ENCODE measurements at places on chromosomes 16 and 17.

GRCh38 chr17:38967290-38967738 lies at the start of gene FBXO47:
FBXO47 (minus strand) TSS chr17:38967403; CDS start chr17:38963025, 4,378 bp downstream.
- DNase-seq: peak; percentile 57

DNA sequence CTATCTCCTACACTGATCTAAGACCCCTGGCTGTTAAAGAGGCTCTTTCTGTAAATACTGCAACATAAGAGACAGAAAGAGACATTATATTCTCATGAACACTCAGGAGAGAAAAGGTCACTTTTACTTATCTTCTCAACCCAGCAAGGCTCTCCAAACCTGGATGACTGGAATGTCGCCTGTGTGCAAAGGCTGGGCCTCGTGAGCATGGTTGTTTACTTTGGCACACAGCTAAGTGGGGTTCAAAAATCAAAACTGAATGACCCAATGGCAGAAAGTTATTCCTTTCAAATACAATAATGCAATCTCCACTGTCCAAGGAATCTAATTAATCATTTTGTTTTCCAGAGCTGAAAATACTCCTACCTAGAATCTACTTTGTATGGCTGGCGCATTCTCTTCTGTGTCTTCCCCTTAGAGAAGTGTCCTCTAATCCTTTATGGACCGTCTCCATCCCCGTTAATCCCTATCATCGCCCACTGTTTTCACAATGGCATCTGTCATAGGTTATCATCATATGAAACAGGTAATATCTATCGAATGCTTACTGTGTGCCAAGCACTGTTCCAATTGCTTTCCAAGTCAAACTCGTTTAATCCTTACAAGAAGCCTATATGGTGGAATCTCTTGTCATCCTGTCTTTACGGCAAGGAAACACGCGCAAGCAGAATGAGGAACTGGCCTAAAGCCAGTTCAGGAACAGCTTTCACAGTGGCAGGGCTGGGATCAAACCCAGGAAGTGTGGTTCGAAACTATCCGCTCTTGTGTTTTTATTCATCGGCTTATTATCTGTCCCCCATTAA lies 1.3 kb downstream of the SLX4 start:
- DNase-seq: no peak

DNA sequence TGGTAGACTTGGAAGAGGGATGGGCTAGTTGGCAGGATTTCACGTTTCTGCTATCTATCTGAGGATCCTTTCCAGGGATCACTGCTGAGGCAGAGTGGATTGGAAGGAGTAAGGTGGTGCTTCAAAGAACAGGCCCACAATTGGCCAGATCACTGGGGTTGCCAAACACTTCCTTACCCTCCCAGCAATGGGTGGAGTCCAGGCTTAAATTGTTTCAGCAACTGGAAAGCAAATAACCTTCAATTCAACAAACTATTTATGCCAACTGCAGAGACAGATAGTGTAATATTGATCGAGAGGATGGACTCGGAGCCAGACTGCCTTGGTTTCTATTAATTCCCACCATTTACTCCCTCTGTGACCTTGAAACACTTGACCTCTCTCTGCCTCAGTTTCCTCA lies 2.1 kb downstream of the ARRB2 start:
- DNase-seq: no peak

DNA sequence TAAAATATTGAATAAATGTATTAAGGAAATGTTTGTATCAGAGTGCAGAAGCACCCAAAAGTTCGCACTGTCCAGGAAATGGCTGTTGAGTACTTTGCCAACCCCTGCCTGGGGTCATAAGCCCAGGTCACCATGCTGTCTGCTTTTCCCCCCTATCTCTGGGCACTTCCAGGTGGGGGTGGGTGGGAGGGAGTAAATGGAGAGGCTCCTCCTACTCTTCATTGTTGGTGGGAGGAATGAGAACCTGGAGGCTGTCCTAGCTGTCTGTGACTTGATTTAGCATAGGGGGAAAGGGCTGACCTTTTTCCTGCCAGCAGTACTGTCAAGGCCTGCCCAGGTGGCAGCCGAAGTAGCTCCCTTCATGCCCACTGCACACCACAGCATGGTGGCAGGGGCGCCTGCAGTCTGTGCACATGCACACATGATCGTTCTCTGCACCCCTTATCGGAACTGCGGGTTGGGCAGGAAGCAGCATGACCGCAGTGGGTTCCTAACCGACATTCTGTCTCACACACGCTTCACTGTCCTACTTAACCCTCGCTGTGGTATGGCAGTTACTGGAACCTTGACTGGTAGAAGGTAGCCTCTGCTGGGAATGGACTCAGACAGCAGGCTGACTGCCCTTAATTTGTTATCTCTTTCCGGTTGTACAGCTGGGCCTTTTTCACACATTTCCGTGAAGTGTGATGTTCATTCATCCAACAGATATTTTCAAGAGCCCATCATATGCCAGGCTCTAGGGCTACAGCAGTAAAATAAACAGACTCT lies 41.5 kb downstream of the LDHD start:
- DNase-seq: no peak

- DNase-seq: no peak
Observed at GRCh38 chr17:8084250-8084649, 3.3 kb downstream of the ALOX12B start.

DNA sequence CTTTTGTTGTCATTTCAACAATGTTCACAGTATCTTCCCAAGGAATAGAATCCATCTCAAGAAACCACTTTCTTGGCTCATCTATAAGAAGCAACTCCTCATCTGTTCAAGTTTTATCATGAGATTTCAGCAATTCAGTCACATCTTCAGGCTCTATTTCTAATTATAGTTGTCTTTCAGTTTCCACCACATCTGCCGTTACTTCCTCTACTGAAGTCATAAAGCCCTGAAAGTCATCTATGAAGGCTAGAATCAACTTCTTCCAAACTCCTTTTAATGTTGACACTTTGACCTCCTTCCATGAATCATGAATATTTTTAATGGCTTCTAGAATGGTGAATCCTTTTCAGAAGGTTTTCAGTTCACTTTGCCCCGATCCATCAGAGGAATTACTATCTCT lies 102.1 kb downstream of the CDH13 start:
- no peak for DNase-seq

GRCh38 chr17:44348234-44348987 lies 3.3 kb downstream of the GRN start:
- DNase-seq: no peak

- DNase-seq: no peak
Observed at GRCh38 chr16:14609716-14610115, 20.3 kb downstream of the PARN start.

- DNase-seq: no peak
Observed at GRCh38 chr16:46638947-46639925, 18.1 kb upstream of the SHCBP1 start.

DNA sequence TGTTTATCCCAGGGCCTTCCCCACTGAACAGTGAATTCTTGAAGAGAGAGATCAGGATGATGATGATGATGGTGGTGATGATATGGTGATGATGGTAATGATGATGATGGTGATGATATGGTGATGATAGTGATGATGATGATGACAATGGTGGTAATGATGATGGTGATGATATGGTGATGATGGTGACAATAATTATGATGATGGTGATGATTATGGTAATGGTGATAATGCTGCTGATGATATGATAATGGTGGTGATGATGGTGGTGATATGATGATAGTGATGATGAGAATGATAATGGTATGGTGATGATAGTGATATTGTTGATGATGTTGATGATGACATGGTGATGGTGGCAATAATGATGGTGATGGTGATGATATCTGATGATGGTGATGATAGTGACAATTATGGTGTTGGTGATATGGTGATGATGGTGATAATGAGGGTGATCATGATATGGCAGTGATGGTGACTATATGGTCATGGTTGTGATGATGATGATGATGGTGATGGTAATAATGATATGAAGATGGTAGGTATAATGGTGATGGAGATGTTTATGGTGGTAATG lies 99.9 kb downstream of the HAPSTR1 start:
- no peak for DNase-seq

DNA sequence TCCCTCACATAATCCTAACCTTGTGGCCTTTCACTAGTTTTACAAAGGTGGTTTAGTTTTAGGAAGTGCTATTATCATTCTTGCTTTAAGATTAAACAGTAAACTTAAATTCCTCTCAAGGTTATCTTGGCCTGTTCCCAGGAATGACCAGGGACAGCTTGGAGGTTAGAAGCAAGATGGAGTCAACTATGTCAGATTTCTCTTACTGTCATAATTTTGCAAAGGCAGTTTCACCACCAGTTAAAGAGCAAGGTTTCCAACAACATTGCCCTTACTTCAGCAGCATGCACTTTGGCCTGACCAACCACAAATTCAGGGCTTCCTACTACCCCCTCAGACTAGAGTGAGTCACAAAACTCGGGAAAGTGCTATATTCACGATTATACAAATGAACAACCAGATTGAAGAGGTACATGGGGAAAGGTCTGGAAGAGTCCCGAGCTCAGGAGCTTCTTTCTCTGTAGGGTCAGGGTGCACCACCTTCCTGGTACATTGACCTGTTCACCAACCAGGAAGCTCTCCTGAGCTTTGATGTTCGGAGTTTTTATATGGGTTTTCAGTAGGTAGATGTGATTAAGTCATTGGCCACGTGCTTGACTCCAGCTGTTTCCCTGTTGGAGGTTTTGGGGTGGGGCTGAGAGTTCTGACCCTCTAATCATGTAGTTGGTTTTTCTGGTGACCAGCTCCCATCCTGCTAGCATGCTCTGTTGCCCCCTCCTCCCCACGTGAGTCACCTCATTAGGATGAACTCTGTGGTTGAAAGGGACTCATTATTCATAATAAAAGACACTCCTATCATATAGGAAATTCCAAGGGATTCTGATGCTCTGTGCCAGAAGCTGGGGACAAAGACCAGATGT lies 19.4 kb downstream of the RHOT1 start:
- peak; percentile 82 for DNase-seq

GRCh38 chr17:18176176-18176575 lies 7.5 kb upstream of the ALKBH5 start:
- no peak for DNase-seq

DNA sequence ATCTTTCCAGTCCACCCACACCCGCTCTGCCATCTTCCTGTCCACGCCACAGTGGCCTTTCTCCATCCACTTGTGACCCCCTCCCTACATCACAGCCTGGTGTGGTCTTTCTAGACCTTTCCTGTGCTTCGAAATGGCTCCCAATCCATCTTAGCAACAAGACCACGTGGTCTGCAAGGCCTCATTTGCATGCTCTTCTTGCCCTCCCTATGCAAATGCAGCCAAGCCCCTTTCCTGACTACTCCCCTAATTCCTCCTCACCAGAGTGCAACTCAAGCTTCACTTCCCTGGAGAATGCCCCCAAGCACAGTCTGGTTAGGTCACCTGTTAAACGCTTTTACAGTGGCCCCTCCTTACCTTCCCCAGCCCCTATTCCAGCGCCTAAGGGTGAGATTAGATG lies 6.1 kb downstream of the PPP1R9B start:
- DNase-seq: no peak
